Uterus (tissue), 4 donors: ENCODE measurements at places on chromosomes 7 and 10. TPM values are rescaled to one million over a fixed set of nuclear protein-coding genes. Genes with fewer than 3 reads are reported as not detected.

The PNLIPRP3 gene
- 0.07 TPM for total RNA-seq

- no peaks in the 10 kb centered on the region for H3K36me3 ChIP-seq
- H3K27me3 ChIP-seq, result no peaks in the 10 kb centered on the region
- no peak overlapping the region for H3K4me3 ChIP-seq
- H3K27ac ChIP-seq, result no peak overlapping the region
Observed at GRCh38 chr10:3251172-3251571, 78.6 kb upstream of the PITRM1 start.

- no peak for DNase-seq
- H3K27ac ChIP-seq, result no peak overlapping the region
- no peak overlapping the region for H3K4me3 ChIP-seq
Observed at GRCh38 chr10:49700997-49701396, 21.5 kb downstream of the C10orf53 start.

- no peaks in the 10 kb centered on the region for H3K36me3 ChIP-seq
- H3K27me3 ChIP-seq, result no peaks in the 10 kb centered on the region
- no peaks in the 10 kb centered on the region for H3K4me1 ChIP-seq
- H3K4me3 ChIP-seq, result no peak overlapping the region
- no peak for DNase-seq
Observed at GRCh38 chr10:128483216-128483615, 357.0 kb upstream of the MKI67 start.

- no peak overlapping the region for H3K4me3 ChIP-seq
- no peaks in the 10 kb centered on the region for H3K4me1 ChIP-seq
Observed at GRCh38 chr10:2920637-2921036, 146.7 kb upstream of the PFKP start.

DNA sequence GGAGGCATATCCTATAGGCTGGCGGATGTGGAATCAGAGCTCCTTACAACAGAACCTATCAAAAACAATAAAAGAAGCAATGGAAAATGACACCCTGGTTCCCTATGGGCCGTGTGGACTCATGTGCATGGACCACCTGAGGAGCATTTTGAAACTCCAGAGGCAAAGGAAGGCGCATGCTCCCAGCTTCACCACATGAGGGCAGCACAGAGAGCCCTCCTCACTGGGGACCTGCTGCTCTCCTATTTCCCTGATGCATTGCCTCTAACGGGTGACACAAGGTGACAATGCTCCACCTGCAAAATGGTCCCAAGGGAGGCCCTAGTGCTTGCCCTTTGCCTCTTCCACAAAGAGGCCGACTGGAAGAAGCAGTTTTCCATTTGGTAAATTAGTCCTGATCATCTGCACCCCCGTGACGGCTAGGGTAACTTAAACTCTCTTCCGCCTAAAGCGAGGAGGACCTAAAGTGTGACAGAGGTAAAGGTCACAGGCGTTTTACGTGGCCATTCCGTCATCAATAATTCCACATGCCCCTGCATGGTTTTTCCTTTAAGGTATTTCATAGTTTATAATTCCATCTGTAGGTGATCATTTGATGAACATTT lies 67.7 kb downstream of the GPAM start:
- no peak overlapping the region for H3K4me3 ChIP-seq
- no peak overlapping the region for H3K27ac ChIP-seq
- H3K4me1 ChIP-seq, result no peaks in the 10 kb centered on the region
- H3K27me3 ChIP-seq, result no peaks in the 10 kb centered on the region

DNA sequence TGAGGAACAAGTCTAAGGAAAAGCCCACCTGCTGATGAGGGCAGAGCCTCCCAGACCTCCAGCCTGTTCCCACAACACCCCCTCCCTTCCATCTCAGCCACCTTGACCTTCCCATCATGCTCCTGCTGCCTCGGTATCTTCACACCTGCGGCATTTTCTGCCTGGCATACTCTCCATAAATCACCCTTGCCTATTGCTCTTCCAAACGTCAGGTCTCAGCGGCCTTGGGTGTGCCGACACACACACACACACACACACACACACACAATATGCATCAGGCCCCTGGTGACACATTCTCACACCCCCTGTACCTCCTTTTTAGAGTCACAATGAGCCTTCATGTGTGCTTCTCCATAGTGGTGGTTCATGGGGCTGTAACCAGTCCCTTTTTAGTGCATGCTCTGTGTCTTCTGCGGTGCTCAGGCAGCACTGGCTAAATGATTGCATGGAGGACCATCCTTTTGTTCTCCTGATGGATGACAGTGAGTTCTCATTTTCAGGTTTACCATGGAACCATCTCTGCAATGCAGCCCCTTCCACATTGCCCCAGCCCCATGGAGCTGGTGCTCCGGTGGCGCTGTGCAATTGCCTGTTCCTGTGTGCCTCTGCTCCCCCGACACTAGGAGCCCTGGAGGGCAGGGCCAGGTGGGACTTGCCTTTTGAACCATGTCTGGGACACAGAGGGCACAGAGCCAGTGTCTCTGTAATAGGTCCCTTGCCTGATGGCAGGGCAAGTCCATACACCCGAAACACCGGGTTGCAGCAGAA lies 4.5 kb downstream of the ADIRF start:
- no peak overlapping the region for H3K4me3 ChIP-seq
- H3K27me3 ChIP-seq, result no peaks in the 10 kb centered on the region
- peak; percentile 27 for DNase-seq
- H3K4me1 ChIP-seq, result peaks cover 8% of the 10 kb centered on the region

DNA sequence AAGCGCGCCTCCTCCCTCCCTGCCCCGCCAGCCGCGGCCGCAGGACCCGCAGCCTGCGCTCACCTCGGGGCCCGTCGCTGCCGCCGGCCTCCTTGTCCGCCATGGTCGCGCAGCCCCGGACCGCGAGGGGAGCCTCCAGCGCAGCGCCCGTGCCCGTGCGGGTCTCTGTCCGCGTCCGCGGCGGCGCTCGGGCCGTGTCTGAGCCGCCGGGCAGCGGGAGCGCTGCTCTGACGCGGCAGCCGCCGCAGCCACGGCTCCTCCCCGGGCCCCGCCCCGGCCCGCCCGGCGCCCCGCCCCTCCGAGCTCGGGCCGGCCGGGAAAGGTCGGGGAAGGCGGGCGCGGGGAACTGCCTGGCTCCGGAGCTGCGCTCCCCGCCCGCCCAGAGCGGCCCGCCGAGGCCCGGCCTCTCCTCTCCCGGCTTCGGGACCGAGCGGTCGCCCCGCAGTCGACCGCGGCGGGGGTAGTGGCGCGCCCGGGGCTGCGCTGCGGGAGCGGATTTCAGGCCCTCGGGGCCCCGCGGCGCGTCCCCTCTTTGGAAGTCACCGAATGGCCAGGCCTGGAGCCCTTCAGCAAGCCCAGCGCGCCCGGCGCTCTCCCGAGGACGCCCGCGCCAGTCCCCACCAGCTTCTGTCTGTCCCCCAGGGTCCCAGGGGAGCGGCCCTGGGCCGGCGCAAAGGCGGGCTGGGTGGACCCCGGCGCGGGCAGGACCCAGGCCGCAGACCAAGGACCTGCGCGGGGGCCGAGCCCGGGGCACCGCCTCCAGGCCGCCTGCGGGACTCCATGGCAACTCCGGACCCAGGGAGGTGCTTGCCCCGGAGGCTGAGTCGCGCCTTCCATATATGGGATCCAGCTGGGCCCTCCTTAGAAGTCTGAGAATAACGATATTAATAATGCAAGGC lies at the start of gene HSPA12A:
TSS of gene HSPA12A (minus strand) at position 200 of the 899 bp plus-strand sequence. CDS start at position 103, 97 bp downstream.
- H3K27ac ChIP-seq, result peak within 1 kb of the TSS; percentile 94
- peak within 1 kb of the TSS; percentile 55 for H3K4me3 ChIP-seq
- no peaks in the 10 kb centered on the region for H3K4me1 ChIP-seq
- H3K36me3 ChIP-seq, result no peaks in the 10 kb centered on the region
- DNase-seq, result peak; percentile 76
